ENCODE measurements at places on chromosomes 2 and 18.

GRCh38 chr18:9474108-9474982 is 968 bp upstream of the RALBP1 start:
- no peak for DNase-seq

DNA sequence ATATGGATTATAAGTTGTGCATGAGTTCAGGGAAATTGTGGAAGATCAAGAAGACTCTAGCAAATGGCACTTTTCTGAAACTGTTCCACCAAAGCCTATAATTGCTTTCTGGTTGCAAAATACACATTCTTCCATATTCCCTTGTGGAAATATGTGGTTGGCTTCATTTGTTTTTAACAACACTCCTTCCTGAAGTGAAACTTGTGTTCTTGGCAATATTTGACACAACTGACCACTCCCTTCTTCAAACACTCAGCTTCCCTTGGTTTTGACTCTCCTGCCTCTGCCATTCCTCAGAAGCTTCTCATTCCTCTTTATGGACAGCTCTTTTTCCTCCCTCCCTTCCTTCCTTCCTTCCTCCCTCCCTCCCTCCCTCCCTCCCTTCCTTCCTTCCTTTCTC is 192.3 kb downstream of the PMAIP1 start:
- no peak for DNase-seq

- no peak for DNase-seq
Observed at GRCh38 chr2:98469862-98470544, 25.3 kb downstream of the INPP4A start.

DNA sequence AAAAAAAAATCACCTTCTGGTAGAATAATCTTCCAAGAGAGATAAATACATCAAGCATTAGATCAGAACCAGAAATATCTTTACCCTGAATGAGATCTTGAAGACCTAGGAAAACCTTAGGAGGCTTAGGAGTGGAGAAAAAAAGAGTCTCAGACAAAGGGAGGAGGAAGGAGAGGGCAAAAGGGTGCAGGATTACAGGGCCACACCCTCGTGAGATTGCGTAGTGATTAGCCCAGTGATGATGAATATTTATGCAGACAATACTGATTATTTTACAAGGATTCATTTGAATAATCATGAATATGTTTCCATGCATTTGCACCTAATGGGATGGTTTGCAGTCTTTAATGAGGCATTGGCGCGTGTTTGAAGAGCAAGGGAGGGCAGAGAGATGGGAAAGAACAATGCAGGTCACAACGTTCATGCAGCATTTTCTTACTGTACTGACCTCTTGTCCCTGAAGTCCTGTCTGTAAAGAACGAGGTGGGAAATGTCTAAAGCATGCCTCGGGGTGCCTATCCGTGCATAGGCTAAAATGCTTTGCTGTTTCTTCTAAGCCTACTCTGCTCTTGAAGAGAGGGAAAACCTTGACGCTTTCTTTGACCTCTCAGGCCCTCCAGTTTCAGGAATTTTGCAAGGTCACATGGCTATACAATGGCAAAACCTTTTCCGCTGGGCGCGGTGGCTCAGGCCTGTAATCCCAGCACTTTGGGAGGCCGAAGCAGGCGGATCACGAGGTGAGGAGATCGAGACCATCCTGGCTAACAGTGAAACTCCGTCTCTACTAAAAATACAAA is 18.6 kb upstream of the ZNF532 start:
- DNase-seq = no peak

DNA sequence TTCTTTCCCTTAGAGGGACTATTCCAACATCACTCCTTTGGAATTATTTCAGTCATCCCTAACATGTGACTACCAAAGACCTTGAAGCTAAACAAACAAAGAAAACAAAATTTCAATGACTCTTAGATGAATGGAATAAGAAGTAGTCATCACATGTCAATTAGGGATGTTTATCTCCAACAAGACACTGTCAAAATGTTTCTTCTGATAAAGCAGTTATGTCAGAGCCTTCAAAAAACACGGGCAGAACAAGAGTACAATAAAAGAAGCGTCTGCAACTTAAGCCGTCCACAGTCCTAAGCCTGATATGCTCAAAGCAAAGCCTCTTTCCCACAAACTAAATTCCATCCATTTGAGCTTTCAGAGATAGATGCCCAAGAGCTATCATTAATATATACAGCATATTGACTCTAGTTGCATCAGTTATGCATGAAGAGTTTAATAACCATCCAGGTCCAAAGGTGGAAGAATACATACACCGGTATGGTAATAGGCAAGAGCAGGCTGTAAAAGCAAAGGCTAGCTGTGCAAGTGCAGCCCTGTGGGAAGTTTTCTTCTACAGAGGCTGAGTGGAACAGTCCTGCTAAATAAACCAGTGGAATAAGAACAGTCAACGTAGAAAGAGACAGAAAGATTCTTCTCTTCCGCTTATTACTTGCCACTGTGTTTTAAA is 98.1 kb downstream of the ICA1L start:
- DNase-seq = no peak

DNA sequence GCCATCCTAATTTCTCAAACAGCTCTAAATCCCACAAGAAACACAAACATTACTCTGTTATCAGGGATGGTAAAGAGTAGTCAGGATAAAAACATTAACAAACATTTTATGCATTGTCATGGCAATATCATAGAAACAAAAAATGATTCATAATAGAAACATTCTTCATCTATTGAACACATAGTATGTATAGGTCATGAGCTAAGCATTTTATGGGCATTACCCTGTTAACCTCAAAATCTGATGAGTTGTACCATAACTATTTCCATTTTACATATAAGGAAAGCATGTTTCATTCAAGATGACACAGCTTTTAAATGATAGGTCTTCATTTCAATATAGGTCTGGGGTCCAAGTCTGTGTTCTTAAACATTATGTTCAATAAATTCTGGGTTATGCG is 344.9 kb downstream of the RND3 start:
- no peak for DNase-seq

GRCh38 chr2:109340381-109340780 is 211.4 kb downstream of the SH3RF3 start:
- DNase-seq = no peak

DNA sequence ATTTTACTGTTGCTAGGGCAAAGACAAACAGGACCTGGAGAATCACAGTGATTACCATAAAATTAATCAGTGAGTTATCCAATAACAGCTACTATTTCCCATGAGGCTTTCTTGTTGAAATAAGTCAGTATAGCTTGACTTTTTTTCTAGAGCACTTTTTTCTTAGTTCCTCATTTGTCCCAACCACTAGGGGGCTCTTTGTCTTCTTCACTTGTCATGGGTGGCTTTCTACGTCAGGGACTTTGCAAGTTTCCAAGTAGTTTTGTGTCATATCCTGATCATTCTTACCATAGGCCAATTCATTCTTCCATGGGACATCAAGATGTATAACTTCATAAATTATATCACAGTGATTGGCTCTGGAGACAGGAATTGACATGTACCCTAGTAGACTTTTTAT is 1019.6 kb upstream of the PIK3C3 start:
- DNase-seq = no peak

DNA sequence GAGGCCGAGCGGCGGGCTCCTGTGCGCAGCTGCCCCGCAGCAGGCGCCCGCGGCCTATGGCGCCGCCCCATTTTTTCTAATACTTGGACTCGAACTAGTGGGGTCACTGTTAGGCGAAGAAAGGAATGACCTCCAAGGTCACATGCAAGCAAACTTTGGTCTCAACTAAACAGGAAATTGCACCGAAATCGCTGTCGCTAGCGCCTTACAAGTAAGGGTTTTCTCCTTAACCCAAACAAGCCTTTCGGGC is 339 bp downstream of the ACAA2 start:
- DNase-seq = no peak

GRCh38 chr2:70806013-70806412 is 14.4 kb downstream of the CLEC4F start:
- no peak for DNase-seq

GRCh38 chr2:172893671-172894070 is 158.0 kb downstream of the RAPGEF4 start:
- DNase-seq = no peak

GRCh38 chr18:10490401-10491165 is 35.2 kb upstream of the NAPG start:
- peak; percentile 20 for DNase-seq

DNA sequence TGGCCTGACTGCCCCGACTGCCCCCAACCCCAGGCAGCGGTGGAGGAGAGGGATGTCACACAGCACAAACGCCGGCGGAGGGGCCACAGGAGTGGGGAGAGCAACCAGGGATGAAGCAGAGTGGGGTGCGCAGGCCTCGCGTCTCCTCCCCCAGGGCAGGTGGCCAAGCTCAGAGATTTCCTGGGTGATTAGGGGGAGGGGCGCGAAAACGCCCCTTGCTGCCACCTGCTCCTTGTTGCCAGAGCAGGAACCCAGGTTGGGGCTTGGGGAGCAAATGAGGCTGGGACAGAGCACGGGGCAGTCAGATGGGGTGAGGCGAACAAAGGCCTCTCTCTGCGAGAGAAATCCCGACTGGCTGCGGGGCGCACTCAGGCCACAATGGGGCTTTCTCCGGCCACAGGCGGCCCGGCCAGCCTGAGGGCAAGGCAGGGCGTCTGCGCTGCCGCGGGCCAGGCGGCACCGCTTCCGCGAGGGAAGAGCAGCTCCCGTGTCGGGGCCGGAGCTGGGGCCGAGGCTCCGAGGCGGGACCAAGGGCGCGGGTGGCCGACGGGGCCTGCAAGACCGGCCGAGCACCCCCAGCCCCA is 11.5 kb downstream of the TEX44 start:
- DNase-seq = no peak

- DNase-seq = no peak
Observed at GRCh38 chr2:149224543-149224942, 105.8 kb upstream of the LYPD6 start.

GRCh38 chr2:32901313-32901712 is 45.4 kb upstream of the LTBP1 start:
- DNase-seq = no peak

DNA sequence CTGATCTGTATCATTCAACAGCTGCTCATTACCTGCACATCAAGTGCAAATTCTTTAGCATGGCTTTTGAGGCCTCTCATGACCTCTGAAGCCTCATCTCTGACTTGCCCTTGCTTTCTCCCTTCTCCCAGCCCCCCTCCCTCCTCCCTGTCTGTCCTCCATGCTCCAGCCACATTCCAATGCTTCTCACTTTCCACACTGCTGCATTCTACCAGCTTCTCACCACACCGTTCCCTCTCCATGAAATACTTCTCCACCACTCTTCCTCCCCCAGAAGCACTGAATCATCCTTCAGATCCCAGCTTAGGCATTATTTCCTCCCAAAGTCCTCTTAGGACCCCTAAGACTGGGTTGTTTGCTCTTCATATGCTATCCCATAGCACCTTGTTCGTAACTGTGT is 26.9 kb downstream of the GCG start:
- DNase-seq = no peak

- DNase-seq = no peak
Observed at GRCh38 chr2:191699341-191699945, 21.5 kb downstream of the NABP1 start.

DNA sequence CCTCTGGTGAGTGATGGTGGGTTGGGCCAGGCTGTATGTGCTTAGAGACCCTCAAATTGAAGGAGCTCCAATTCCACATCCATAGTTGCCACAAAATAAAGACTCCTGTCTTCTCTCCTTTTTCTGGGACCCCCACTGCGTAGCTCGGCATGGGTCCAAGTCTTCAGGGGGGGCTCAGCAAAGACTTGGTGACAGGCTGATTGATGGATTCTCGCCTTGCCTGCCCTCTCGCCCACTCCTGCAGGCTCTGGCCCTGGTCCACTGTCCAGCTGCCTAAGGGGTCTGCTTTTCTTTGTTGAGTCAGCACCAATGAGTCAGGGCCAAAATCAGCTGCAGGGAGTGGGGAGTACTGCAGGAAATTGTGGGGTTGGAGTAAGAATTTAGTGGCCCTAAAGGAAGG is 21.5 kb downstream of the RPL37A start:
- DNase-seq = no peak

DNA sequence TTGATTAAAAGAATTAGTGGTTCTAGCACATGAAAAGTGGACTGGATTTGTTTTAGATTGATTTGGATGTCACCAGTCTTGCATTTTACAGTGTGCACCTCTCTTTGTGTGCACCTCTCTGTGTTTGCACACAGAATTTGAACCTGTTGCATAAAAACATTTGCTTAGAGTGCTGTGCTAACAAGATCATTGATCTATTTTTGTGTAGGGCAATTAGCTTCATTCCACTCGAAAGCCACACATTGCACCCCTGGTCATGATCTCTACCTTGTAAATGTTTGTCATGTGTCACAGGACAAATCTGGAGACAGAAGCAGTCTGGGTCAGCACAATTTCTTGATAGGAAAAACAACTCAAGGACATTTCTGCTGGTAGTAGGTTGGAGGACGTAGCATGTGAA is 258.7 kb upstream of the LINC00305 start:
- DNase-seq = no peak

DNA sequence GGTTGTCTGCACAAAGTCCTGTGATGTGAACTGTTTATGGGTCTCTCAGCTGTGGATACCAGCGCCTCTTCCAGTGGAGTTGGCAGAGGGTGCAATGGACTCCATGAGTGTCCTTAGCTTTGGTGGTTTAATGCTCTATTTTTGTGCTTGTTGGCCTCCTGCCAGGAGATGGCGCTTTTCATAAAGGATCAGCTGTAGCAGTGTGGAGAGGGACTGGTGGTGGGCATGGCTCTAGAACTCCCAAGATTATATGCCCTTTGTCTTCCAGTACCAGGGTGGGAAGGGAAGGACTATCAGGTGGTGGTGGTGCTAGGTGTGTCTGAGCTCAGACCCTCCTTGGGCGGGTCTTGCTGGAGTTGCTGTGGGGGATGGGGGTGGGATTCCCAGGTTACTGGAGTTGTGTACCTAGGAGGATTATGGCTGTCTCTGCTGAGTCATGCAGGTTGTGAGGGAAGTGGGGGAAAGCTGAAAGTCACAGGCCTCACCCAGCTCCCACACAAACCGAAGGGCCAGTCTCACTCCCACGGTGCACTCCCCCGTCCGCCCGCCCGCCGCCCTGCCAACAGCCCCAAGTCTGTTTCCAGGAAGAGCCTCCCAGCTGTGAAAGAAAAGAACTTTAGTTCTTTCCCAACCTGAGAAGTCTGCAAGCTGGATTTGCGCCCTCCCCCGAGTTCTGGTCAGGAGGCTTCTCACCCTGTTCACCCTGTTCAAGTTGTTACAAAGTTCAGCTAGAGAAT is 108.1 kb downstream of the MARCO start:
- no peak for DNase-seq

DNA sequence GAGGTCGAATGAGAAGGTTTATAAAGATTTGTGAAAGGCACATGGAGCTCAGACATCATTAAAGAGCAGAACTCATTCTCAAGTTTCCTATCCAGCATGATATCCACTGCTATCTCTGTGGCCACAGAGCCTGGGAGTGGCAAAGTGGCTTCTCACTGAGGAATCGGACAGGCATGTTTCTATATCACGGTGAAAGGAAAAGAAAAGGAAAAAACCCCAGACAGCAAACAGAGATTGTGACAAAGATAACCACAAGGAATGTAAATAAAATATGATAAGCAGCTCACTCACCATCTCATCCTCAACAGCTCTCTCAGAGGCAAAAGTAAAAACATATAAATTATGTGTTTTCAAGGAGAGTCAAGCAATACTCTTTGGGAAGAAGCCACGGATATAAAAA is 2.5 kb downstream of the PID1 start:
- no peak for DNase-seq
